Activated CD4-positive, alpha-beta memory T cell treated with anti-CD3 and anti-CD28 coated beads for 36 hours (primary cell): ENCODE measurements at places on chromosomes 3 and 15. TPM values are rescaled to one million over a fixed set of nuclear protein-coding genes. Genes with fewer than 3 reads are reported as not detected.

- H3K27me3 ChIP-seq, result no peaks in the 10 kb centered on the region
- H3K27ac ChIP-seq, result peak overlapping the region; percentile 99
- H3K36me3 ChIP-seq, result peaks cover 30% of the 10 kb centered on the region
- H3K4me3 ChIP-seq, result peak overlapping the region; percentile 96
- peaks cover 48% of the 10 kb centered on the region for H3K4me1 ChIP-seq
- DNase-seq, result peak; percentile 31
Observed at GRCh38 chr15:68816795-68817303, 3.8 kb downstream of the ANP32A start.

The PYGO1 gene
- not detected for total RNA-seq

GRCh38 chr3:154132777-154133375 is 11.7 kb downstream of the ARHGEF26 start:
- no peak for DNase-seq
- H3K36me3 ChIP-seq, result no peaks in the 10 kb centered on the region
- no peak overlapping the region for H3K27ac ChIP-seq

DNA sequence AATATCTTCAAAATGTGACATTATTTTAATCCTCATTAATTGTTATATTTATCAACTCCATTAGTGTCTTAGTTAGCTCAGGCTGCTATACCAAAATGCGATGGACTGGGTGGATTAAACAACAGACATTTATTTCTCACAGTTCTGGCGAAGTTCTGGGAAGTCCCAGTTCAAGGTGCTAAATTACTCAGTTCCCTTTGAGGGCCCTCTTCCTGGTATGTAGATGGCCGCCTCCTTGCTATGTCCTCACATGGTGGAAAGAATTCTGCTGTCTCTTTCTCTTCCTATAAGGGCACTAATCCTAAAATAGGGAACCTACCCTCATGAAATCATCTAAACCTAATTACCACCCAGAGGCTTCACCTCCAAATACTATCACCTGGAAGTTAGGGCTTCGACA is 38.8 kb upstream of the DUT start:
- H3K27ac ChIP-seq, result no peak overlapping the region
- no peaks in the 10 kb centered on the region for H3K36me3 ChIP-seq
- no peak overlapping the region for H3K4me3 ChIP-seq
- no peak for DNase-seq
- peaks cover 2% of the 10 kb centered on the region for H3K4me1 ChIP-seq

GRCh38 chr3:13139471-13140065 is 66.3 kb upstream of the IQSEC1 start:
- no peak for DNase-seq
- H3K4me3 ChIP-seq, result no peak overlapping the region
- no peaks in the 10 kb centered on the region for H3K4me1 ChIP-seq
- H3K27me3 ChIP-seq, result peaks cover 15% of the 10 kb centered on the region
- no peaks in the 10 kb centered on the region for H3K36me3 ChIP-seq
